ENCODE measurements at places on chromosomes 13 and 19. TPM values are rescaled to one million over a fixed set of nuclear protein-coding genes. Genes with fewer than 3 reads are reported as not detected.
A peak's percentile ranks its signal among the peaks of the same experiment; 100 is the strongest.

- H3K4me1 ChIP-seq: peaks cover 28% of the 10 kb centered on the region
- peaks cover 9% of the 10 kb centered on the region for H3K27me3 ChIP-seq
- no peak overlapping the region for H3K27ac ChIP-seq
- H3K36me3 ChIP-seq: no peaks in the 10 kb centered on the region
- no peak overlapping the region for H3K4me3 ChIP-seq
These were observed 4.6 kb upstream of the FFAR3 start for GRCh38 chr19:35353635-35354034.

GRCh38 chr19:32869369-32869965, at the start of gene SLC7A9:
TSS of gene SLC7A9 (minus strand) at chr19:32869767. CDS start at chr19:32868534, 1,233 bp downstream.
- no peaks in the 10 kb centered on the region for H3K27me3 ChIP-seq
- no peak for DNase-seq
- H3K27ac ChIP-seq: no peak within 1 kb of the TSS
- no peak within 1 kb of the TSS for H3K4me3 ChIP-seq
- H3K36me3 ChIP-seq: no peaks in the 10 kb centered on the region
- no peaks in the 10 kb centered on the region for H3K4me1 ChIP-seq

- no peaks in the 10 kb centered on the region for H3K4me1 ChIP-seq
- no peak for DNase-seq
- H3K4me3 ChIP-seq: no peak overlapping the region
These were observed 60.0 kb downstream of the ZAR1L start for GRCh38 chr13:32254916-32255723.

DNA sequence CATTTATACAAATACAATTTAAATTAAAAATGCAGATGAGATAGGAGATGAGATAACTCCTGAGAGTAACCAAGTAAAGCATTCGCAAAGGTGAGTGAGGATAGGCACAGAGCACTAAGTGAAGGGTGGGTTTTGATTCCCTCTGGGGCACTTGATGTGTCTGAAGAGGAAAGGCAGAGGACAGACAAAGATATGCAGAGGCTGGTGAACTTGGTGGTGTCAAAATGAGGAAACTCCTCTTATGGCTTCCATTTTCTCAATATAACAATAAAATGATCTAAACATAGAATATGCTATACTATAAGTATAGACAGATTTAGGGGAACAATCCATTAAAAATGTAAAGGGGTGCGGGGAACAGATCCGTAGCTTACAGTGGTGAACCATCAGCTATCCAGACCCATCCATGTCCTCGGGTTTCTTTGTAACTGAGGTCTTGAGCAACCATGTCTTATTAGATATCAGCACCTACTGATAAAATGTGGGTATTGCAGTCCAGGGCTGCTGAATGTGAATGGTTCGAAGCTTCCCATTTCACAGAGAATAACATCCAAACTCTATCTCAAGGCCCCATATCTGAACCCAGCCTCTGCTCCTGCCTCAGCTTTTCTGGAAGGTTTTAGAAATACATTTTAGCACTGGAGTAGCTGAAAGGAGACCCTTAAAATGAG, 73.9 kb upstream of the SLC10A2 start:
- no peaks in the 10 kb centered on the region for H3K4me1 ChIP-seq
- H3K36me3 ChIP-seq: no peaks in the 10 kb centered on the region
- no peak for DNase-seq
- no peak overlapping the region for H3K27ac ChIP-seq
- H3K27me3 ChIP-seq: no peaks in the 10 kb centered on the region
- H3K4me3 ChIP-seq: no peak overlapping the region

- H3K4me3 ChIP-seq: no peak overlapping the region
- no peak overlapping the region for H3K27ac ChIP-seq
- no peaks in the 10 kb centered on the region for H3K4me1 ChIP-seq
- no peaks in the 10 kb centered on the region for H3K36me3 ChIP-seq
- DNase-seq: no peak
- H3K27me3 ChIP-seq: no peaks in the 10 kb centered on the region
These were observed 802.5 kb upstream of the SLITRK1 start for GRCh38 chr13:84684804-84685203.

DNA sequence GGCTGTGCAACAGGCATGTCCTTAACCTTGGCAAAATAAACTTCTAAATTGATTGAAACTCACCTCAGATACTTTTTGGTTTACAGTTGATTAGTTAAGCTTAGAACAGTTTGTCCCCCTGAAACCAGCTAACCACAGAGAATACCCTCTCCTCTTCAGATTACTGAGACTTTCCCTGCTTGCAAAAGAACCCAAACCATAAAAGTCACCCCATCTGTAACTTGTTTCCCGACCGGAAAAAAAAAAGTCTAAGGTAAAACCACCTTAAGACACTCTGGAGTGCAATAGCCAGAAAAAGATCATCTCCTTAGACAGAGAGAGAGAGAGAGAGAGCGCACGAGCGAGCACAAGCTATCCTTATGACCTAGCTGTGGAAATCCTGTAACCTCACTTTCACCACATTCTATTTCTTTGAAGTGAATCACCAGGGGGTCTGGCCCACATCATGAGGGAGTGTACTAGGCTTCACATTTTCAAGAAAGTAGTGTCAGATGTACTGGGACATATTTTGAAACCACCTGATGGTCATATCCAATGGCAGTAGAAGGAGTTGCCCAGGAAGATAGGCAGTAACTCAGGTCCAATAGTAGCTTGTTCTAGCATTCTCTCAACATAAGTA, 11.1 kb upstream of the GTF2F2 start:
- no peaks in the 10 kb centered on the region for H3K36me3 ChIP-seq
- peaks cover 6% of the 10 kb centered on the region for H3K4me1 ChIP-seq
- peaks cover 11% of the 10 kb centered on the region for H3K27me3 ChIP-seq

DNA sequence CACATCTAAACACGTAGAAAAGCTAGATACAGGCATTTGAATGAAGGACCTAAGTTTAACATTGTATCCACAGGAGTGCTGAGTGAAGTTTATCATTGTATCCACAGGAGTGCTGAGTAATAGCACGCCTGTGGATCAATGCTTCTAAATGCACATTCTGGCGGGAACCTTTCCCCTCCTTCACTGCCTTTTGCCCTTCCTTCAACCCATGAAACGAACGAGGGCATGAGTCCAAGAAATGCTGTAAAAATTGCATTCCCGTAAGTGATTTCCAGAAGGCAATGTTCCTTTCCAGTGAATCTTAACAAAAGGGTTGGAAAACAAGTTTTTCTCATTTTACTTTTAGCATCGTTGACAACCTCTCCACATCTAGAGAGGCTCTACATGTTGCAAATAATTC, 88.1 kb downstream of the ZDHHC20 start:
- H3K4me1 ChIP-seq: no peaks in the 10 kb centered on the region
- H3K27me3 ChIP-seq: no peaks in the 10 kb centered on the region
- DNase-seq: no peak
- H3K27ac ChIP-seq: no peak overlapping the region
- H3K4me3 ChIP-seq: no peak overlapping the region

- no peaks in the 10 kb centered on the region for H3K4me1 ChIP-seq
- no peaks in the 10 kb centered on the region for H3K27me3 ChIP-seq
- H3K36me3 ChIP-seq: peaks cover 32% of the 10 kb centered on the region
- H3K4me3 ChIP-seq: no peak overlapping the region
- DNase-seq: no peak
- no peak overlapping the region for H3K27ac ChIP-seq
These were observed 63.4 kb downstream of the SMARCA4 start for GRCh38 chr19:11024259-11024658.

- DNase-seq: peak; percentile 35
- H3K4me3 ChIP-seq: peak overlapping the region; percentile 77
- peaks cover 58% of the 10 kb centered on the region for H3K4me1 ChIP-seq
- H3K27me3 ChIP-seq: no peaks in the 10 kb centered on the region
- peaks cover 48% of the 10 kb centered on the region for H3K36me3 ChIP-seq
These were observed 20.3 kb downstream of the ZC3H4 start for GRCh38 chr19:47093254-47093653.

DNA sequence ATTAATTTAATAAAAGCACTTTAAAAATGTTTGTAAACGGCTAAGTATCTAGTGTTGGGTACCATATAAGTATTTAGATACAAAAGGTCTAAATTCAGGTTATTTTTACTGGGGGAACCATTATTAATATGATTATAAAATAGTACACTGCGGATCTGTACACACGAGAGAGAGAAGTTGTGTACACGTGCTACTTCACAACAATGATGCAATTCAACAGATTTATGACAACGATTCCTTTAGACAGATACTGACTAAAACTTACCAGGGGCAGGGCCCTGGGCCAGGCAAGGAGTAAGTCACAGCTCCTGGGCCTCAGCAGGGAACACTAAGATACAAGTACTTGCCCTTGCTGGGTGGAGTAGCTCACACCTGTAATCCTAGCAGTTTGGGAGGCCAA, 29.1 kb upstream of the TPTE2 start:
- H3K4me1 ChIP-seq: peaks cover 22% of the 10 kb centered on the region
- no peak for DNase-seq
- no peak overlapping the region for H3K27ac ChIP-seq
- H3K36me3 ChIP-seq: no peaks in the 10 kb centered on the region
- H3K4me3 ChIP-seq: no peak overlapping the region

CLIP3 gene
- total RNA-seq: 0.44 TPM

ZBTB32 gene
- total RNA-seq: 226 TPM
